ENCODE measurements at places on chromosomes 5 and 9. TPM values are rescaled to one million over a fixed set of nuclear protein-coding genes. Genes with fewer than 3 reads are reported as not detected.

DNA sequence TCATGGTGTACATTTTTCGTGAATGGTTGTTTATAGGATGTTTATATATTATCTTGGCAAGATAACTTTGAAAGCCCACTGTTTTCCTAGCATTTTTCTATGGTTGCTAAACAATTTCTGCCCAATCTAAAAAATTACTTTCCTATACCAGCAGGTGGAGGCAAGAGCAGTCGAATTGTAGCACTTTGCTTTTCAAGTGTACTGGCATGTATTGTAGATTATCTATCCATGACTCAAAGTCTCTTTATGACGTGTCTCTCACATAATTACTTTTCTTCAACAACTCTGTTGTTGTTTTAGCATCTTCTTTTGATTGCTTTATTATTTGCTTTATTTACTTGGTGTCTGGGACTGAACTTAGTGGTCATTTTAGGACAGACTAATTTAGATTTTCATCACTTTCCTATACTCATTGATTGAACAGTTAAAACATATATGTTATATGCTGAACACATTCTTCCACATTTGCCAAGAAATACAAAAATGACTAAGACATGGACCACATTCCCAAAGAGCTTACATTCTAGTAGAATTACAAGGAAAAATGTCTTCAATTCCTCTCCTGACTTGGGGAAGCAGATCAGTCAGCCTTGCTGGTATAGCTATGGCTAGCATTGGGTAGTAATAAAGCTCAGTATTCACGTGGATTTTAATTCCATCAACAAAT, 20.7 kb downstream of the NLN start:
- peak; percentile 88 for DNase-seq

GRCh38 chr9:34988218-34989002, 1.1 kb upstream of the DNAJB5 start:
- no peak for DNase-seq

Gene GAPT
- polyA plus RNA-seq = not detected

Gene IFNA2
- not detected for polyA plus RNA-seq

Gene TMC1
- polyA plus RNA-seq = 0.27 TPM

Measured in fibroblast of lung (primary cell).